ENCODE measurements at places on chromosomes 7 and 10. TPM values are rescaled to one million over a fixed set of nuclear protein-coding genes. Genes with fewer than 3 reads are reported as not detected.

GRCh38 chr10:26799342-26799741 lies 61.4 kb downstream of the ABI1 start:
- H3K36me3 ChIP-seq: no peaks in the 10 kb centered on the region
- H3K4me1 ChIP-seq: peaks cover 65% of the 10 kb centered on the region
- no peak overlapping the region for H3K27ac ChIP-seq
- H3K4me3 ChIP-seq: no peak overlapping the region
- H3K27me3 ChIP-seq: no peaks in the 10 kb centered on the region

DNA sequence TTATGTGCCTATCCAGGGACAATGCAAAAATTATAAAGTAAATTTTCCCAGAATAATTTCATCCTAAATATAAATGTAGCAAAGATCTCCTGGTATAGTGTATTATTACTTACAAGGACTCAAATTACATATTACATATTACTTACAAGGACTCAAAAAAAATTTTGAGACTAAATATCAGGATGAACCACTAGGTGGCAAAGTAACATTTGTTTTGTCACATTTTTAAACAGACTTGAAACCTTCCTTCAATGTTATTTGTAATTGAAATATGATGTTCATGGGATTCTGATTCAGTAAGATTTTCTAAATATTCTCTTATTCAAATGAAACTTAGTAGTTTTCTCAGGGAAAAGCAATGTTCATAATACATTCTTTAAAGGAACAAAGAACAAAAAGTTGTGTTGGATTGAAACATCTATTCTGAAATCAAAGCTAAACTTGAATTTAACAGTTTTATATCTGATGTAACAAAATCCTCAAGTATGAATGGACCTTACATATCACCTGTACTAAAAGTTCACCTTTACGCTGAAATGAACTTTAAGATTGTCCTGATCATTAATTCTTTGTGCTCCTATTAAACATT lies 74.3 kb upstream of the GNAI1 start:
- H3K27ac ChIP-seq: no peak overlapping the region
- H3K4me3 ChIP-seq: no peak overlapping the region
- no peaks in the 10 kb centered on the region for H3K27me3 ChIP-seq
- no peak for DNase-seq
- no peaks in the 10 kb centered on the region for H3K36me3 ChIP-seq

DNA sequence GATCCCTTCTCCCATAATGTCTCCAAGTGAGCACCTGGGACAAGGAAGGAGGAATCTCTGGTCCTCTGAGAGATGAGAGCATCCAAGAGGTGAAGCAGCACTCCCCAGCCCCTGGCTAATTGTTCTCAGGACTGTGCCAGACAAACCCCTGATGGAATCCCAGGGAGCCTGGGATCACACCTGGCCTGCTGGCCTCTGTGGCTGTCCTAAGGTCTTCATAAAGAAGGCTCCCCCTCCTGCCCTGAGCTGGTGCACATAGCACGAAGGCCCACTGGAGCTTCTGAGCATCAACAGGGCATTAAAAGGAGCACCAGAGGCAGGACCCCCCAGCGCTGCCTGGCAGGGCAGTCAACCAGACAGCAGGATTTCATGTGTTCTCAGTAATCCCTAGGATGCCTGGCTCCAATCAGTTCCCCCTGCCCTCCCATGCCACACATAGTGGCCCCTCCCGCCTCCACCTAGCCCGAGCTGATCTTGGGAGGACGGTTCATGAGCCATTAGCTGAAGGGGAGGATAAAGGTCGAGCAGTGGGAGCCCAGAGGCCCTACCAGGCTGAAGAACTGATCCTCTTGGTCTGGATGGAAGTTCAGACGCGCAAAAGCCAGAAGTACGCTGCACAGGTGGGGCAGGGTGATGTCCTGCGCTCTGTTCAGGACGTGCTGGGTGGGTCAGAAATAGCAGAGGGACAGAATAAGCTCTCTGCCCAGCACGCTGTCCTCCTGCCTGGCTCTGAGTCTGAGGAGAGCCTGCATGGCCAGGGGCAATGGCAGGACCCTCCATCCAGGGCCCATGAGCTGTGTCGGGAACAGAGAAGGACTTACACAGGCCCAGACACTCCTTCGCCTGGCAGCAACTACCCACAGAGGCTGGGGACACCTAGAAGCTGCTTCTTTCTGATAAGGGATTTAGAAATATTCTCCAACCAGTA lies 8.4 kb downstream of the TBRG4 start:
- DNase-seq: no peak
- H3K27ac ChIP-seq: no peak overlapping the region
- peaks cover 52% of the 10 kb centered on the region for H3K4me1 ChIP-seq
- no peak overlapping the region for H3K4me3 ChIP-seq

LBX1 gene
- total RNA-seq: not detected

DNA sequence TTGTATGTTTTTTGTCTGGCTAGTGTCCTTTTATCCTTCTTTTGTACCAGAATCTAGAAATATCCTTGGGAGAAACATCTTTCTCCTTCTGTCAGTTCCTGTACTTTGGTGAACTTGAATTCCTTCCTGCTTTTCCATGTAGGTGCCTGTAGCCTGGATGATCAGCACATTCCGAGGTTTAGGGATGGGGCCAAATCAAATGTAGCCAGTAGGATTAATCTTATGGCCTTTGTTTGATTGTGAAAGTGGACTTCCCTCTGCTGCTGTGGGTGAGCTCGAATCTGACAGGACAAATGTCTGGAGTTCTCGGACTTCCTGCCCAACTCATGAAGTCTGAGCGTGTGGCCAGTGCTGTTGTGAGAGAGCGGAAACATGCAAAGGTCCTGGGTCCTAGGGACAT lies 33.2 kb upstream of the NAMPT start:
- H3K36me3 ChIP-seq: no peaks in the 10 kb centered on the region
- DNase-seq: no peak
- H3K27ac ChIP-seq: no peak overlapping the region
- H3K4me1 ChIP-seq: no peaks in the 10 kb centered on the region
- H3K4me3 ChIP-seq: no peak overlapping the region

PITRM1 gene
- total RNA-seq: 91.4 TPM

PRLHR gene
- not detected for total RNA-seq

GRCh38 chr7:98617051-98617959 lies at the start of gene NPTX2:
Gene NPTX2, plus strand, starts transcription at chr7:98617285. Its CDS starts 177 bp downstream, at chr7:98617462.
- H3K36me3 ChIP-seq: no peaks in the 10 kb centered on the region
- peaks cover 88% of the 10 kb centered on the region for H3K27me3 ChIP-seq
- H3K4me1 ChIP-seq: peaks cover 26% of the 10 kb centered on the region
- peak within 1 kb of the TSS; percentile 16 for H3K27ac ChIP-seq

AKR1E2 gene
- 5.9 TPM for total RNA-seq

DNA sequence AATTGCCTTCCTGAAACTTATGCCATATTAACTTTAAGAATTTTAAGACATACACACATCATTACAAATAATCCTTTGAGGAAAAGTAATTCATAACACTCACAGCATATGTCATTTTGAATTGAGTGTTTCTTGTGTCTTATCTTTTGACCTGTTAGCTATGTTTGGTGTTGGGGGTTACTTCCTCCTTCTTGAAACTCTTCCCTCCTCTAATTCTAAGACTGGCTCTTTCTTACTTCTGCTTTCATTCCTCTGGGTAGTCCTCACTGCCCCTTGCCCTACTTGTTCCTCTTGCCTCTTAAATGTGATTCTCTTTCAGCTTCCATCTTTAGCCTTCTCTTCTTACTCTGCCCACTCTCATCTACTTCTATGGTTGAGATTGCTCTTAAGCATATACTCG lies 28.3 kb upstream of the PIP4K2A start:
- H3K27ac ChIP-seq: no peak overlapping the region
- H3K27me3 ChIP-seq: no peaks in the 10 kb centered on the region
- H3K4me1 ChIP-seq: no peaks in the 10 kb centered on the region
- DNase-seq: no peak

- DNase-seq: peak; percentile 37
- no peaks in the 10 kb centered on the region for H3K27me3 ChIP-seq
- H3K36me3 ChIP-seq: no peaks in the 10 kb centered on the region
Observed at GRCh38 chr7:28081016-28081415, 99.6 kb downstream of the JAZF1 start.

ZC3HAV1L gene
- total RNA-seq: 3.4 TPM

GRCh38 chr7:40500219-40500618 lies 365.4 kb downstream of the SUGCT start:
- H3K36me3 ChIP-seq: no peaks in the 10 kb centered on the region
- no peak overlapping the region for H3K27ac ChIP-seq
- no peaks in the 10 kb centered on the region for H3K27me3 ChIP-seq
- DNase-seq: no peak

DNA sequence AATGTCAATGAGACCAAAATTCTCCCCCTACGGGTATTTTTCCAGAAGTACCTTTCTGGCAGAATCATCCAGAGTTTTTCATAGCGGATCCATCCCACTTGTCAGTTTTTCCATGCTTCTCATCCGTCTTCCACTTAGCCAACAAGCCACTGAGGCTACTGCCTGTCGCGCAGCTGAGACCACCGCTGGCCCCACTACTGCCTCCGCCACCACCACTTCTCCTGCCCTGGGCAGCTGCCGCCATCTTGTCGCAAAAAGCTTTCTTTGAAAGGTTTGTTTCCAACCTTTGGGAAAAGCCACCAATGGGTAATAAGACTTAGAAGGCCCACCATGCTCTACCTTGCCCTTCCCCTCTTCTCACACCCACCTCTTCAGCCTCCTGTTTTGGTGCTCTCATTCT lies 42.1 kb downstream of the ERLIN1 start:
- H3K27ac ChIP-seq: no peak overlapping the region
- peaks cover 3% of the 10 kb centered on the region for H3K4me1 ChIP-seq
- no peak overlapping the region for H3K4me3 ChIP-seq
- no peak for DNase-seq
- H3K36me3 ChIP-seq: no peaks in the 10 kb centered on the region
- peaks cover 12% of the 10 kb centered on the region for H3K27me3 ChIP-seq

DNA sequence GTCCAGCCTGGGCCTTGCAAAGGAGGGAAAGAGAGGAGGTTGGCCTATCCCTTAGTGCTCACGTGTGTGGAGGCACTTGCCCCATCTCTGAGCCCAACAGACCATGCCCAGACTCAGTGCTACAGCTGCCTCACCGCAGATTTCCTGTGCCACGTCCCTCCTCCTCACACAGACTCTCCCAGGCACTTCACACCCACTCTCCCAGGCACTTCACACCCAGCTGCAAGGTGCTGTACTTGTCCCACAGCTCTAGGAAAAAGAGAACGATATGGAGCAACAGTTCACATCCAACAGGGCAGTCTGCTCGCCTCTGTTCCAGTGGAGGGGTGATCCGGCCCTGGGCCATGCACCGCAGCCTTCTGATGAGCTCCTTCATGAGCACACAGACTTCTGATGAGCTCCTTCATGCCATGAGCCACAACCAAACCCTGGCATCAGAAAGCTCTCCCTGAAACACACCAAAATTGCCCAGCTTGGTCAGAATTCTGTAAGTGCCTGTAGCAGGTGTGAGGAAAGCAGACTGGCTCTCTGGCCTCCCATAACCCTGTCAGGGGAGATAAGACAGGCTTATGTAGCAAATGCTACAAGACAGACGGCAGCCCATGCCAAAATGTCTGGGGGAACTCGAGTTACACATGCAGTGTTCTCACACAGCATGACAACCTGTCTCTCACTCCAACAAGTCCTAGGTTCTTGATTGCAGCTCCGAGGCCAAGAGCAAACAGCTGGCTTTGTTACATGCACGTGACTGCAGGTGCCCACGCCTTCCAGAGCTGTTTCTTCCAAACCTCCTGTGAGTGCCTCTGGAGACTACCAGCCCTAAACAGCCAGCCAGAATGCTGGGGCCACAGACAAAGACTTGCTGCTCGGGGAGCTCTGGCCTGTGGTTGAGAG lies 348.5 kb downstream of the GRID1 start:
- peak; percentile 75 for DNase-seq
- H3K4me3 ChIP-seq: no peak overlapping the region
- H3K27ac ChIP-seq: peak overlapping the region; percentile 37
- no peaks in the 10 kb centered on the region for H3K36me3 ChIP-seq
- peaks cover 25% of the 10 kb centered on the region for H3K4me1 ChIP-seq

DNA sequence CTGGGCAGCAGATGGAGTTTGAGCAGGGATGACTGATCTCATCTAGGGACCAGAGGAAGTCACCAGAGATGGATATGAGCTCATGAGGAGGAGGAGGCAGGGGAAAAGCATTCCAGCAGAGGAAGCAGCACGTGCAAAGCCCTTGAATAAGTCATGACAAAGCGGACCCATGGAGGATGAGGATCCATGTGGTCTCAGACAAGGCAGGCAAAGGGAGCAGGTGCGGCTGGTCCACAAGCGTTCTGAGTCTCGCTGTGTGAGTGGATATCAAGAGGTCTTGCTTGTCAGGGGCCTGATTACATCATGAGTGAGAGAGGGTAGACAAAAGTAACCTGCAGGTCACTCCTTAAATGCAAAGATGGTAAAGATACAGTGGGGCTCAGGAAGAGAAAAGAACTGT lies 307.6 kb downstream of the GRID1 start:
- H3K27me3 ChIP-seq: no peaks in the 10 kb centered on the region
- H3K27ac ChIP-seq: no peak overlapping the region
- no peaks in the 10 kb centered on the region for H3K36me3 ChIP-seq

GRCh38 chr10:37632641-37633040 lies 224.8 kb downstream of the ZNF248 start:
- H3K4me3 ChIP-seq: no peak overlapping the region
- peaks cover 7% of the 10 kb centered on the region for H3K27me3 ChIP-seq
- no peaks in the 10 kb centered on the region for H3K36me3 ChIP-seq

PTPN20 gene
- total RNA-seq: 13.0 TPM

- no peak overlapping the region for H3K27ac ChIP-seq
- H3K4me3 ChIP-seq: no peak overlapping the region
- no peaks in the 10 kb centered on the region for H3K36me3 ChIP-seq
- no peak for DNase-seq
Observed at GRCh38 chr10:69647819-69648218, 17.8 kb downstream of the FAM241B start.

- H3K27me3 ChIP-seq: no peaks in the 10 kb centered on the region
- DNase-seq: no peak
- no peak overlapping the region for H3K4me3 ChIP-seq
- peaks cover 13% of the 10 kb centered on the region for H3K36me3 ChIP-seq
Observed at GRCh38 chr10:11334436-11334835, 277.0 kb downstream of the USP6NL start.

DNA sequence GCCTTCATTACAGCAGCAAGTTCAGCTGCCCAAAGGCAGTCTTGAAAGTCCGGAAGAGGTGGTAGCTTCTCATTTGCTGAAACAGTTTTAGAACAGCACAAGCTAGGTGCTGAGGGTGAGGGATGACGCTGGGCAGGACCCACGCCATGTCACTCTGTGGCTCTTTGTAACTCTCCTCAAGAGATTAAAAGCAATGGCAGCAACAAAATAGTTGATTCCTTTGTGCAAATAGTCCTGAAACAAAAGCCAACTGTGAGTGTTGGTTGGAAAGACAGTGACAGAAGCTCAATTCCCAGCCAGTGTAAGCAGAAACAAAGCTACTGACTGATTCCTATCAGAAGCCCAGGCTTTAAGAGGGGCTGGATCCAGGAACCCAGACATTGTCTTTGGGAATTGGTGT lies 47.6 kb upstream of the AQP1 start:
- H3K27me3 ChIP-seq: no peaks in the 10 kb centered on the region
- H3K4me1 ChIP-seq: peaks cover 66% of the 10 kb centered on the region
- DNase-seq: no peak
- H3K27ac ChIP-seq: peak overlapping the region; percentile 57

Measured in left ventricle myocardium inferior (tissue), 1 donor.